ENCODE measurements at places on chromosomes 16 and 17. TPM values are rescaled to one million over a fixed set of nuclear protein-coding genes. Genes with fewer than 3 reads are reported as not detected.

DNA sequence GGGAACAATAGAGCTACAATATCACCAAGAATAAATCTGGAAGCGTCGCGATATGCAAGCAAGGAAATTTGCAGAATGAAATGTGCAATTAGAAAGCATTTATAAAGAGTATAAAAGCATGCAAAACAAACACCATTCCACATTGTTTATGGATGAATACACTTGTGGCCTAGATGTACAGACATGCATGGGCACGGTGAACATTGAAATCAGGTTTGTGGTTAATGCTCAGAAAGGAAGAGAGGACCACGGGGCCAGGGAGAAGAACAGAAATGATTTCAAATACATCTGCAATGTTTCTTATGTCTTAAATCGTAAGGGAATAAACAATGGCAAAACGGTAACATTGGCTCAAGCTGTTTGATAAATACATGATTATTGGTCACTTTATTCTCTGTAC lies 235.9 kb downstream of the FOXL1 start:
- peaks cover 7% of the 10 kb centered on the region for H3K4me1 ChIP-seq
- H3K27me3 ChIP-seq: peaks cover 12% of the 10 kb centered on the region
- no peak overlapping the region for H3K27ac ChIP-seq
- no peak overlapping the region for H3K4me3 ChIP-seq
- H3K36me3 ChIP-seq: no peaks in the 10 kb centered on the region
- DNase-seq: no peak

Gene RND2
- 50.2 TPM for total RNA-seq

GRCh38 chr16:55294931-55295342 lies 29.1 kb upstream of the IRX6 start:
- H3K27ac ChIP-seq: no peak overlapping the region
- H3K4me3 ChIP-seq: no peak overlapping the region
- no peak for DNase-seq
- peaks cover 25% of the 10 kb centered on the region for H3K4me1 ChIP-seq
- no peaks in the 10 kb centered on the region for H3K27me3 ChIP-seq
- H3K36me3 ChIP-seq: peaks cover 5% of the 10 kb centered on the region

Gene ARHGAP23
- 56.6 TPM for total RNA-seq

DNA sequence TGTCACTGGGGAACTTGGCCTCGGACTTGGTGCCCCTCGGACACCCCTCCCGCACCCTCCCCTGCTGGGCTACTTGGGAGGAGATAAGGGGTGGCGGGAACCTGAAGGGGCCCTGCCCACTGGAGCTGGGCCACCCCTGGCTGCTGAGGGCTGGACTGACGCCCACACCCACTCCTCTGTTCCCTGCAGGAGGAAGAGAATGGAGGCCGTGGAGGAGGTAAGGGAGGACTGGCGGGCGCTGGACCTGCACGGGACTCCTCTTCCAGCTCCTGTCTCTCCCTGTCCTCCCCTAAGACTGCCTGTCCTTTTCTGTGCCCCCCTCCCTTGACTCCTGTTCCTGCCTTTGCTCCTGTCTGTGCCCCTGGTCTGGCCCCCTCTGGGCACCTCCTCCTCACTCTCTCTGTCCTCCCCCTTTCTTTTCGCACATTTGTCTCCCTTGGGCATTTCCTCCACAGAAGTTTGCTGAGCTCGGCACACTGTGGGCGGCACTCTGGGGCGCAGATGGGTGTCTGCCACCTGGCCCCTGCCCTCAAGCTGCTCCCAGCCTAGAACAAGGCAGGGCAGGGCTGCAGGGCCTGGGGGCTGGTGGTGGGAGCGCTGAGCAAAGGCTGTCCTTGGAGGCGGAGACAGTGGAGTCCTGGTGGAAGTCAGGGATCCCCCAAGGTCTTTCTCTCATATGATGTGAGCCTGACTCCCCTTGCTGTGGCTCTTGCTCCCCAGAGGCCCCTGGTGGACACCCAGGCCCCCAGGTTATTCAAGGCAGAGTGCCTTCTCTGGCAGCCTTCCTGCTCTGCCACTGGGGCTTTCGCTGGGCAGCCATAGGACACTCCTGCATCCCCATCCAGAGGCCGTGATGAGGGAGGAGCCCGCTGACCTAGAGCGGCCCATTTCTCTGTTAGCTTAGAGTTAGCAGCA lies 32.7 kb downstream of the ARHGAP23 start:
- peaks cover 27% of the 10 kb centered on the region for H3K36me3 ChIP-seq

All from WTC11 (cell line).